Stimulated activated CD4-positive, alpha-beta T cell treated with anti-CD3 and anti-CD28 coated beads, Interleukin-12 subunit alpha, Interleukin-12 subunit beta, amount 100 ng/mL, for 48 hours (primary cell): ENCODE measurements at places on chromosomes 13 and 19.

DNA sequence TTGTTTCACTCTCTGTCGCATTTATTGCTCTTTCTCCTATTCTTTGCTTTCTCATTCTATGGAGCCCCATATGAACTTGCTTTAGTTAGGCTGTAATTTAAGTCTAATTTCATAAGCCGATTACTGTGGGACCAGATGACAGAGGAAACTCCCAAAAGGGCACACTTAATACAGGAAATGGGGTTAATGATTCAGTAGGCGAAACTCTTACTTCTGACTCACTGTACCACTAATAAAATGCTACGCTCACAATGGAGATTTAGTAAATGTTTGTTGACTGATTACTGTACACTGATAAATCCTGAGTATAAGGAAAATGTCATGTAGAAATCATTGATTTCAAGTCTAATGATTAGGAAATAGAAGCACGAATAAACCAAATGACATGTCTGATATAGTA, 276.4 kb downstream of the KLF5 start:
- DNase-seq, result no peak

DNA sequence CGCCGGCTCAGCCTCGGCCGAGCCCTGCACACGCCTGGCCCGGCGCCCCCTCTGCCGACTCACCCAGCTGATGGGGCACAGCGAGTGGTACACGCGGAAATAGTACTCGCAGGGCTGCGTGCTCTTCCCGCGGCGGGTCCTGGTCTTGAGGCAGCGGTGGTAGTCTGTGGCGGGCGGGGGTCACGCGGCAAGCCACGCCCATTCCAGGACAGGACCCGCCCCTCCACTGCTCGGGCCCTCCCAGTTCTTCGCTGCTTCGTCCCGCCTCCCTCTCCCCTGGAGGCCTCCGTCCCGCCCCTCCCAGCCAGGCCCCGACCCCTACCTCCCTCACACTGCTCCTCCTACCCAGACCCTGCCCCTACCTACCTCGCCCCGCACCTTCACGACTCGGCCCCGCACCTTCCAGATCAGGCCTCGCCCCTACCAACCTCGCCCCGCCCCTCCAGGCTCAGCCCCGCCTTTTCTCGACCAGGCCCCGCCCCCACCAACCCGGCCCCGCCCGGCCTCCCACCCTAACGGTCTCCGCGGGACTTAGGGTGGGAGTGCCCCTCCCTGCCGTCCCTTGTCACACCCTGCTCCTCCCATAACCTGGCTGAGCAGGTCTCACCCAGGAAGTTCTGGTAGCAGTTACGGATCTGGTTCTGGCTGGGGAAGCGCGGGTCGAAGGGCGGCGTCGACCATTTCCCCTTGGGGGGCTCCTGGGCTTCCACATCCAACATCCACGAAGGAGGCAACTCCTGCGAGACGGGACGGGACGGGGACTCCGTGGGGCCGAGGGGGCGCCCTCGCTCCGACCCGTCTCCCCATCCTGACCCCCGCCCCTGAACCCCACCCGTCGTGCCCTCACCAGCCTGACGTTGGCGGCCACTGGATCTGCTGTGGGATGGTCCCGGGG, 469 bp downstream of the COX6B2 start:
- peak; percentile 58 for DNase-seq

DNA sequence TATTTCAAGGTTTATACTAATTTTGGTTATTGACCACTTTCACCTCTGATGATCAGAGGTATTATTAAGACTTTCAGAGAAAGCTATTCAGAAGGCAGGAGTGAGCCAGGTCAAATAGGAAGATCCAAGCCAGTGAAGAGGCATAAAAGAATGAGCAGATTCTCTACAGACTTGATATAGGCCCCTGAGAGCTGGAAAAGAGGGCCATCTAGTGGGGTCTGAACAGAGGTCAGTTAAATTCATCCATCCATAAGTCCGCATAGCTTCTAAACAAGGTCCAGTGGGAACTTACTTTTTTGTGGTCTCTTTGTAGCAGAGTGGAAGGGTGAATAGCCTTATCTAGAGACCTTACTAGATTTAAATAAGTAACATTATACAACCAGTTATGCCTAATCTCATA, 126.6 kb upstream of the UFM1 start:
- no peak for DNase-seq

- no peak for DNase-seq
Measured at GRCh38 chr13:40153516-40153915, 498.1 kb downstream of the COG6 start.

DNA sequence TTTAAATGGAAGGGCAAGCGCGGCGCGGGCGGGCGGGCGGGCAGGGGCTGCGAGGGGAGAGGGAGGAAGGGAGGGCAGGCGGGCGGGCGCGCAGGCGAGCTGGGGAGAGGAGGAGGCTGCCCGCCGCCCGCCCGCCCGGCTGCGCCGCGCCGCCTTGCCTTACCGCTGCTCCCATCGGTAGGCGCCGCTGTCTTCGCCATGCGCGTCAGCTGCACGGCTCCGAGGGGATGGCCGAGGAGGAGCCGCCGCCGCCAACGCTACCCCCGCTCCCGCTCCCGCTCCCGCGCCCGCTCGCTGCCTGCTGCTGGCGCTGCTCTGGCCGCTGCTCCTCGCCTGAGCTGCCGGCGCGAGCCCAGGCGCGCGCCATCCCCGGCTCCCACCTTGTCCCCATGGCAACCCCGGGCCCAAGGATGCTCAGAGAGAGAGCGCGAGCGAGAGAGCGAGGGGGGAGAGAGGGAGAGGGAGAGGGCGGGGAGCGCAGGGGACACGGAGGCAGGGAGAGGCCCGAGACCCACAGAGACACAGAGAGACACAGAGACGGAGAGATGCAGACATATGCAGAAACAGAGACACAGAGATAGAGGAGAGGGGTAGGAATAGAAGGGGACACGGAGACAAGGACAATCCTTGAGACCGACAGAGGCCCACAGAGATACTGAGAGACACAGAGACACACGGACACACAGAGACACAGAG, 40.3 kb downstream of the DEDD2 start:
- DNase-seq, result peak; percentile 41

GRCh38 chr19:41386442-41386841, 10.1 kb downstream of the TMEM91 start:
- no peak for DNase-seq

DNA sequence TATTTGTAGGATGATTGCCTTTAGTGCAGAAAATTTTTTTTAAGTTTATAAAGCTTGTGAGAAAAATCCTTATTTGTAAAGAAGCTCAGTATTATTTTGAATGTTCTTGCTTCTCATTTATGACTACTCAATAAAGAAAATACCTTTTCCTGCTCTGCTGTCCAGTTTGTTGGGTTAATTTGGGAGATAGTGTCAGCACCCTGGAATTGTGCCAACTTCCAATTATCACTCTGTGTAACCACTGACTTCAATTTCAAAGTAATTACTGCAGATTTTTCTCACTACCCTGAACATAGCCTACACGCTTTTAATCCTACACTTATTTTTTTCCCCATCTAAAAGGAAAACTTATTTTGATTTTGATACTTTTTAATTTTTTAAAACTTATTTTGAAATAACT, 93.1 kb downstream of the GGACT start:
- DNase-seq, result no peak

DNA sequence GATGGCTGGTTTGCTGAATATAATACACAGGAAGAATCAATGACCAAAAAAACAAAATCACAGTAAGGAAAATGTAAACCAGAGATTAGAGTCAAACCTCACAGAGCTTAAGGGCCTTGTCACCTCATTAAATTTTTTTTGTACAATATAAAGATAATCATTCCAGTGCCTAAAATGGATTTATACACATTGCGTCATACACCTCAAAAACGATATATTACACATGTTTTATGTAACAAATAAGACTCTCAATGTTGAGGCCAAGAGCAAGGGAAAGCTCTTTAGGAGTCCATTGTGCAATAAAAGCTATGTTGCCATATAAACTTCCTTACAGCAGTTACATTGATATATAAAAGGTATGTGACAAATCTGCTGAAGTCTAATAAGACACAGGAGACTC, 856.7 kb upstream of the SLITRK1 start:
- no peak for DNase-seq

- DNase-seq, result no peak
Measured at GRCh38 chr13:107730813-107731212, 484.5 kb downstream of the LIG4 start.

DNA sequence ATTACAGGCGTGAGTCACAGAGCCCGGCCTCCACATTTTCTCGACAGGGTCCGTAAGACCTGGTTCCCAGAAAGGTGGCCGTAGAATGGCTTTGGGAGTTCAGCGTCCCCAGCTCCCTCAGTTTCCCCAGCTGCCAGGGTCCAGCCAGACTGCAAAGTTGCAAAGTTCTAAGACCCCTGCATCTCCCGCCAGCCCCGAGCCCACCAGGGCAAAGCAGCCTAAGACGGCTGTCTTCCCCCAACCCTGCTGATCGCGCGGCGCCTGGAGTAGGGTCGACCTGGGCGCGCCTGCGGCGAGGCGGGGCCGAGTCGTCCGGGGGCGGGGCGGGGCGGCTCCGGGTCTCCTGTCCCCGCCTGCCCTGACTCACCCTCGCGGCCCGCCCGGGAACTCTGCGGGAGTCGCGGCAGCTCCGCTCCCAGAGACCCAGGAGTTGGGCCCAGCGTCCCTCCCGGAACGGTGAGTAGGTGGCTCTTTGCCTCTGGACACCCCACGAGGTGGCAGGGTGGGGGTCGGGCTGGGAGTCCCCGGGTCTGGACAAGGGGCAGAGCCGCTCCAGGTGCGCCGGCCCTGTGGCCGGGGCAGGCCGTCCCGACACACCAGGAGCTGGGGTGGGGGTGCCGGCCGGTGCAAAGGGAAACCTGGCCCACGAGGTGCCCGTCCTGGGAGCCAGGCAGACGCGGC, at the start of gene LRRC8E:
Gene LRRC8E, plus strand, starts transcription at position 366 of the 681 bp plus-strand sequence. CDS start 7,094 bp downstream, outside the sequence.
- no peak for DNase-seq

DNA sequence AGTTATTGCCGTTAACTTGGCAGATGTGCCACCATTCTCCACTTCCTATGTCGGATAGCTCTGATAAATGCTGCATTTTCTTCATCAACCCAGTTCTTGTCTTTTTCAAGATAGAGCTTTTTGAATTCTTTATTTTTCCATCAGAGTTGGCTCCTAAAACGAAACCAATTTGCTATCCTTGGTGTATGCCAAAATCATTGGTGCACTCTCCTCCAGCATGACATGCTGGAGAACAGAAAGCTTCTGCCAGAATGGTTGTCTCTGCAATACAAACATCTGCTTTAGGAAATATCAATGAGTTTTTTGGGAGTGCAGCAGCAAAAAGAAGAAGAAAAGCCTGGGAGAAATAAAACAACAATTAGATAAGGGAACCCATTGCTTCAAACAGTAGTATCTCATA, 124.2 kb downstream of the CDK8 start:
- DNase-seq, result no peak

DNA sequence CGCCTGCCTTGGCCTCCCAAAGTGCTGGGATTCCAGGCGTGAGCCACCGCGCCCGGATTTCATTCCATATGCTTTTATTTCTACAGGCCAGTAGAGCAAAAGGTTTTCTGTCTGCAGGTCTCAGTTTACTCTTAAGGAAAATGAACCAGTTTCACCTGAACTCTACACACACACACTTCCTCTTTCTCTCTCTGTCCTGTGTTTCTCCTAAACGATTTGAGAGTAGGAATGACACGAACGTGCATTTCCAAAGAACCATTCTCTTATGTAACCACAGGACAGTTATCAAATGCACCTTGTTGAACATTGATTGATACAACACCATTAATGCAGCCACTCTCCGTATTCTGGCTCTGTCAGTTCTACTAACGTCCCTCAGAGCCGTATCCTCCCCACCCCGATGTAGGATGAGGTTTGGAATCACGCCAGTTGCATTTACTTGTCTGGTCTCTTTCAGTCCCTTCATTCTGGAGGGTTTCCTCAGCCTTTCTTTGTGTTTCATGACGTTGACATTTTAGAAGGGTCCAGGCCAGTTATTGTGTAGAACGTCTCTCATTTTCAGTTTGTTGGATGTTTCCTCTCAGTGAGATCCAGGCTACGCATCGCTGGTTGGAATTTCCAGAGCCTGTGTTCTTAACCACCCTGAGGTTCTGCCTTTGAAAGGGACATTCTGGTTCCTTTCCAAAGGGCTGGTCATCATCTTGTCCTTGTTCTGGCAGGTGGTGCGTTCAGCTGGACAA, 36.0 kb downstream of the BICRA start:
- no peak for DNase-seq

- DNase-seq, result no peak
Measured at GRCh38 chr13:32255724-32256109, 59.4 kb downstream of the ZAR1L start.

GRCh38 chr19:38394488-38394887, 6.0 kb downstream of the SPRED3 start:
- DNase-seq, result peak; percentile 74
